Chondrocyte (in vitro differentiated cells): ENCODE measurements at places on chromosomes 11 and 22. TPM values are rescaled to one million over a fixed set of nuclear protein-coding genes. Genes with fewer than 3 reads are reported as not detected.

DNA sequence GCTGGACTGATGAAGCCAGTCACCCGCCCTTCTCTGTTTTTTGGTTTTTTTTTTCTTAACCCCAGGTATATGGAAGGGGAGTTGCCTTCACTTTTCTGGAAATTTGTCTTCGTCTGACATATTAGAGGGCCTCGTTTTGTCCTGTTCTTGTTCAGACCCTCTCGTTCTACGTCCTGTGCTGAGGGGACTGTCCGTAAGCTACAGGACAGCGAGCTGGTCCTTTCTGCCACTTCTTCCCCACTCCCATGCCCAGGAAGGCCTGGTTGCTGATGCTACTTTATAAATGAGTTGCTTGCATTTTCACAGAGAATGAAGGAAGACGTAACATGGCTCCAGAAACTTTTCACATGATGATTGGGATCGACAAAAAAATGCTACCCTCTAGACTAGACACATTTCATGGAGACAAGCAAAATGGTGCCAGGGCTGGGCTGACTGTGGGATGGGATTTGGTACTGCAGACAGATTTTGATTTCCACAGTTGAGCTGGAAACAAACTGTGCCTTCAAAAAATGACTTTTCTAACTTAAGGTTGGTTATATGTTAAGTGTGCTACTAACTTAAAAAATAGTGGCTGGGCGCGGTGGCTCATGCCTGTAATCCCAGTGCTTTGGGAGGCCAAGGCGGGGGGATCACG lies 27.2 kb upstream of the CRKL start:
- no peak overlapping the region for H3K27ac ChIP-seq
- H3K27me3 ChIP-seq = no peaks in the 10 kb centered on the region
- peaks cover 19% of the 10 kb centered on the region for H3K36me3 ChIP-seq
- no peak overlapping the region for H3K4me3 ChIP-seq

DNA sequence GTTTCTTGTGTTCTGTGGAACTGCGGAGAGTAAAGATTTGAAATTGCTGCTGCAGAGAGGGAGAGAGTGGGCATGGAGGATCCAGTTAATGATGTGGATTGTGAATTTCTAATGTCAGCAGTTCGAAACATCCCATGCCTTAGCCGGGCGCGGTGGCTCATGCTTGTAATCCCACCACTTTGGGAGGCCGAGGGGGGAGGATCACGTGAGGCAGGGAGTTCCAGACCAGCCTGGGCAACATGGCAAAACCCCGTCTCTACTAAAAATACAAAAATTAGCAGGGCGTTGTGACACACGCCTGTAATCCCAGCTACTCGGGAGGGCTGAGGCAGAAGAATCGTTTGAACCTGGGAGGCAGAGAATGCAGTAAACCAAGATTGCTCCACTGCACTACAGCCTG lies 1.1 kb upstream of the CAVIN3 start:
- peak overlapping the region; percentile 87 for H3K4me3 ChIP-seq
- H3K27ac ChIP-seq = peak overlapping the region; percentile 98
- H3K4me1 ChIP-seq = peaks cover 38% of the 10 kb centered on the region

DNA sequence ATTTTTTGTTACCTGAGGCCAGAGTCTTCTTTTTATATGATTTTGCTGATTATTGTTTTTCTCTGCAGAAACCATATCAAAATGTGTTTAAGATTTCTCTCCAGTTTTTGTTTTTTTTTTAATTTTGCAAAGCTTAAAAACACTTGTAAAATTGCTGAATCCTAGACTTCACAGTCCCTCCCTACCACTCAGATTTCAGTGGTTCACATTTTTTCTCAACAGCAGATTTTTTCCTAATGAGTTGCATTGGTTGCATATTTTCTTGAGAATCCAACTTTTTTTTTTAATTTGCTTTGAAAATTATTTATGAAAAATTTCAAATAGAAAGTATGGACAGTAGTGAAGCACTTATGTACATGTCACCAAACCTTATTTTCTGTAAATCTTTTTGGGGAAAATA lies 5.8 kb downstream of the ARL14EP start:
- no peak overlapping the region for H3K4me3 ChIP-seq
- H3K27me3 ChIP-seq = no peaks in the 10 kb centered on the region
- peaks cover 45% of the 10 kb centered on the region for H3K4me1 ChIP-seq
- no peak for DNase-seq

DNA sequence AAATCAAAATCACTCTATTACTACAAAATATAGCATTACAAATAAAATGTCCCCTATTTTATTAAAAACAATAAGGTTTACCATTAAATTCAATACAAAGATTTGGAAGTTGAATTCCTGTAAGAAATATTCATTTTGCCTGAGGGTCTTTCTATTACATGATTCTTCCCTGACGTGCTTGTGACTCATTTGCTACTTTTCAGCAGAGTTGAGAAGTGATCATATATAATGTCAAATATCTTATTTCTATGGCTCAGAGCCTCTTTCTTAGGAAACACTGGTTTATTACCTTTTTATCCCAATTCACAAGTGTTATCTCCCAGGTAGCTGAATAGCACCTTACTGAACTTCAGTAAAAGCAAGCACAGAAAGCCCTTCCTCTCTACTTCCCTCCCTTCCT lies 65.2 kb upstream of the CNTN5 start:
- H3K36me3 ChIP-seq = no peaks in the 10 kb centered on the region
- no peak overlapping the region for H3K27ac ChIP-seq
- no peak overlapping the region for H3K4me3 ChIP-seq

DNA sequence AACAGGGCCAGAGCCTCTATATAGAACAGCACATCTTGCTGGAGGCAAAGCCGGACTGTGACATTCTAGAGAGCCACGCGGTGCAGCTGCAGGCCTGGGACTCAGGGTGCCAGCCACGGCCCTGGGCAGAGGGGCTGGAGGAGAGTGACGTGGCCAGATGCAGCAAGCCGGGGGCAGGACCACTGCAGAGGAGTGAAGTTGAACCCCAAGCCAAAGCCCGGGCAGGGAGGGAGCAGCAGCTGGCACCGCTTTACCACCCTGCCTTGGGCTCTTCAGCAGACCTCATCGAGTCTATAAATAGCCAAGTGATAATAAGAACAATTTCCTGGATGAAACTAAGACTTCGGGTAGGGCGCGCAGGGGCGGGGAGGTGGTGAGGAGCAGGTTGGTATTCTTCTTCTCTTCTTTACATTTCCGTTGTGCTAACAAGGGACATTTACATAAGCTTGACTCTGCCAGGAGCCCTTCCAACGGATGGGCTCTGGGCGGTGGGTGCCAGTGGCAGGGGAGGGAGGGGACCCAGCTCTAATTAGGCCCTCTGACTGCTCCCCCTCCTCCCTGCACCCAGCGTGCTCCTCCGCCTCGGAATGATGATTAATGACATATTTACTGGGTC lies 110.2 kb downstream of the ST3GAL4 start:
- peaks cover 9% of the 10 kb centered on the region for H3K4me1 ChIP-seq
- no peaks in the 10 kb centered on the region for H3K36me3 ChIP-seq
- no peak overlapping the region for H3K27ac ChIP-seq
- H3K27me3 ChIP-seq = no peaks in the 10 kb centered on the region
- DNase-seq = no peak

Gene GALNT18
- 35.9 to 38.4 TPM (median 36.4 TPM) in 3 replicates for total RNA-seq

Gene JOSD1
- total RNA-seq = 80.3 to 87.0 TPM (median 85.7 TPM) in 3 replicates

- H3K4me1 ChIP-seq = no peaks in the 10 kb centered on the region
- no peak for DNase-seq
- peaks cover 1% of the 10 kb centered on the region for H3K36me3 ChIP-seq
- H3K27ac ChIP-seq = no peak overlapping the region
- no peak overlapping the region for H3K4me3 ChIP-seq
These were observed 31.7 kb upstream of the PDE3B start for GRCh38 chr11:14611939-14612338.
